ENCODE measurements at places on chromosomes 2 and 18.

GRCh38 chr2:6999211-6999877 is 82.1 kb downstream of the RNF144A start:
- DNase-seq = no peak

GRCh38 chr2:109258376-109258775 is 129.4 kb downstream of the SH3RF3 start:
- no peak for DNase-seq

GRCh38 chr18:33812186-33812585 is 234.2 kb downstream of the ASXL3 start:
- DNase-seq = no peak

DNA sequence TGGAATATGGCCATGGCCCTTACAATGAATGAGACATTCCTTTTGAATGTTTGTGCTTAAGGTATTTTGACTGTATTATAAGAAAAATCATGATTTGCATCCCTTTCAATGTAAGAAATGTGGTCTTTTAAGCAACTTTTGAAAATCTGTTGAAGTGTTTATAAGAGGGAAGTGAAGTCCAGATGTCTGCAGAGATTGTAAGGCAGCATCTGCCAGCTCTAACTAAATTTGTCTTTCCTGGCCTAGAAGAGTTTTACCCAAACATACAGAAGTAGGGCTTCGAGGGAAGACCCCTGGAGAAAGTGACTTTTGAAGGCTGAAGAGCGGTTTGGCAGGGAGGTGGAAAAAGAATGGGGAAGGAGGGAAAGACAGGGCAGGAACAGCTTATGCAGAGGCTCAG is 12.2 kb downstream of the EML6 start:
- DNase-seq = no peak

GRCh38 chr18:51582551-51582950 is 385.1 kb upstream of the MEX3C start:
- DNase-seq = no peak

Measured in amniotic epithelial cell (primary cell).